ENCODE measurements at places on chromosomes 1 and 21.

DNA sequence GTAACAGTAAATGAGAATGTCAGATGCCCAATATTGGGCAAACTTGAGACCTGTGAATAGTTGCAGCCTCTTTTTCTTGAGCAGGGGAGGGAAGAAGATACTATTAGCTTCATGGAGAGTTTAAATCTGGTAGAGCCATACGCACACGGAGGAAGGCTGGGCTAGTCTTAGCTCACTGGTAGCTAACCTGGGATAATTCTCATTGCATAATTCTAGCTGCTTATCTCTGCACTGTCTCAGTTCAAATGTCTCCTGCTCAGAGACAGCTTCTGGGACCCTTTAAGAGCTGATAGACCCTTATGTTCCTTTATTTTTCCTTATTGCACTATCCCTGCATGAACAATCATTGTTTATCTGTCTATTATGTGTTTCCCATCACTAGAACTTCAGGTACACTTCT lies 8.4 kb downstream of the C1orf87 start:
- no peak for DNase-seq

DNA sequence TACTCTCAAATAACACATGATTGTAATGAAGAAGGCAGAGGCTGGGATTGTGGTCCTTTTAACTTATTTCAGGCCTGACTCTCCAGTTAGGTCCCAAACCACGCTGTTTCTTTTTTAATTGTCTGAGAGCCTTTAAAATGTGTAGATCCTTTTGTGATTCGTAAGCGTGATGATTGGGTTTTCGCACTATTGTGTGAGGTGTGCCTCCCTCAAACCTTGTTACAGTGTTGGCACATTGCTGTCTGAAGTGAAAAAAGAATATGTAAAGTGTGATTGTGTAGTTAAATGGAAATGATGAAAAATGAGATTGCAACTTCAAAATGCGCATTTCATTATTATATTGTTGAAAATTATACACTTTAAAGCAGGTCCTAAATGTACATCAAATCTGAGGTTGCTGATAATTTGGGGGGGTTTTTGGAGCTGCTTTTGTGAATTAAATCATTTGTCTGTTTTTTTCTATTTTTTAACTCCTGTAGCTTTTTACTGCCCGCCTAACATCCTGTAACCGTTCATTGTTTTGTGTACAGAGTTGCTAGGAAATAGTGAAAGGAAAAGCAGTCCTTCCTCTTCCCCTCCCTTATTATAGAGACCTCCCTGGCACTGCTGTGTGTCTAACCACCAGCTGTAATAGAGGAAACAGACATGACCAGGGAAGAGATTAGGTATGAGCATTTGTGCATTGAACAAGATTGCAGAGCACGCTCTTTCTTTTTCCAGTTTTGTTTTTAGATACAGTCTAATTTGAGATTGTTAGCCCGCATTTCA lies 43.3 kb downstream of the IARS2 start:
- DNase-seq, result no peak

DNA sequence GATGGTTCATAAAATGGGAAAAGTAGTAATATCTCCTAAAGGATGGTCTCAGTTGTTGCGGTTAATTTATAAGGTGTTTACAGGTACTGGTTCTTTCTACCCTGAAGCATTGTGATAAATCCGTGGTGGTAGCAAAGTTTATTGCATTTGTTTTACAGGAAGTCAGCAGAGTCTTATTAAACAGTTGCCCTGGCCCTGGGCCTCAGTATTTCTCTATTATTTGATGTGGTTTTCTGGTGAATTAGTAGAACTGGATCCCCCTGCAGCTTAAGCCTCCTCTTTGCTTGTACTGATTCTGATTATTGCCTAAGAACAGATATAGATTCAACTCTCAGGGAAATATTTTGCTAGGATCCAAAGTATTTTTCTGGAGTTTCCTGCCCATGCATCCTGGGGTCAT lies 76.4 kb upstream of the CD55 start:
- DNase-seq, result no peak

- DNase-seq, result no peak
These were observed 24.7 kb downstream of the ADAMTS1 start for GRCh38 chr21:26820509-26820908.

- DNase-seq, result no peak
These were observed 91.9 kb downstream of the IGSF21 start for GRCh38 chr1:18199462-18199861.

- no peak for DNase-seq
These were observed 77.9 kb downstream of the POFUT2 start for GRCh38 chr21:45209685-45210284.

DNA sequence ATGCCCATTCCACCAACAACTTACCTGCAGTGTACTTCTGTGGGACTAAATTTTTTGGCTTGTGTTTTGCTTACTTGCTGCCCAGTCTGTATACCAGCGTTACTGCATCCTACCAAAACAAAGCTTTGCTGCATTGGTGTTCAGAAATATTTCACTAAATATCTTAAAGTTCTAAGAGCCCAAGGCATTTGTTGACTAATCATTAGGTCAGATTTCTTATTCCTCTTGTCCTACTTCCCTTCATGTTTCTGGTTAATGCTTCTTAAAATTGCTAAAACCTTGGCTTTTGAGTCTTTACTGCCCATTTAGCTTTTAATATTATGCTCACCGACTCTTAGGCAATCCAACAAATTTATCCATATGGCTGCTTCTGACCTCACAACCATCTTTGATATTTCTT lies 161.8 kb downstream of the DPYD start:
- no peak for DNase-seq

DNA sequence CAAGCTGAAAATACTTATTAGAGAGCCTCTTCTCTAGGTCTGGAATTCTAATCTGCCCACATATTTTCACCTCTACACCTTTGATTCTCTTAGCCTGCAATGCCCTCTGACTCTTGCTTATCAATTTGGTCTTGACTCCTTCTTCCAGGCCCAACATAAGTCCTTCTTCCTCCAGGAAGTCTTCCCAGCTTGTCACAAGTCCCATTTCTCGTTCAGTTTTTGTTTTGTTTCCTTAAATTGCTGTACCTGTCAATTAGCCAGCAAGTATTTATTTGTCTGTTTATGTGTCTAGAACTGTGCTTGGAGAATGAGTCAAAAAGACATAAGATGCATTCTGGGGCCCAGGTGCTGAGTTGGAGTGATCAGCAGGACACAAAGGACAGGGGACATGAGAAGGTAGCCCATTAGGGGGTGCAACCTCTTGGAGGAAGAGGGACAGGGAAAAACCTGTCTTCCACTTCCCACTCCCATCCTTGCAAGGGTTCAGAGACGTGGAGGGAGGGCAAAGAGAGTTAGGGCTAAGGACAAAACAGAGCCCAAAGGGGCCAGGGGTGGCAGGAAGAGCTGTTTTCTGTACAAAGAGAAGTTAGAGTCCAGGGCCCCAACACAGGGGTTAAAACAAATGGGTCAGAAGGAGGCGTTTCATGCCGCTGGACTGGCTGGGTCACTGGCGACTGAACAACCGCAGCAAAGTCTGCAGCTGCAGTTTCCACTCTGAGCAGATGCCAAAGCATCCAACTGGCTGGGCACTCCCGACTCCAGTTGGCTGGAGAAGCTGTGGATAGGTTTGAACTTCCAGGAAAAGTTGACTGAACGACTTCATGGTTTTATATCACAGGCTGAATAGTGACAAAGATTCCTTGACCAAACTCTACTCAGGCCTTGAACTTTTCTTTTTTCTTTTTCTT lies 10.7 kb upstream of the CNR2 start:
- DNase-seq, result no peak

GRCh38 chr1:179447489-179447888 lies 81.7 kb downstream of the AXDND1 start:
- DNase-seq, result no peak

DNA sequence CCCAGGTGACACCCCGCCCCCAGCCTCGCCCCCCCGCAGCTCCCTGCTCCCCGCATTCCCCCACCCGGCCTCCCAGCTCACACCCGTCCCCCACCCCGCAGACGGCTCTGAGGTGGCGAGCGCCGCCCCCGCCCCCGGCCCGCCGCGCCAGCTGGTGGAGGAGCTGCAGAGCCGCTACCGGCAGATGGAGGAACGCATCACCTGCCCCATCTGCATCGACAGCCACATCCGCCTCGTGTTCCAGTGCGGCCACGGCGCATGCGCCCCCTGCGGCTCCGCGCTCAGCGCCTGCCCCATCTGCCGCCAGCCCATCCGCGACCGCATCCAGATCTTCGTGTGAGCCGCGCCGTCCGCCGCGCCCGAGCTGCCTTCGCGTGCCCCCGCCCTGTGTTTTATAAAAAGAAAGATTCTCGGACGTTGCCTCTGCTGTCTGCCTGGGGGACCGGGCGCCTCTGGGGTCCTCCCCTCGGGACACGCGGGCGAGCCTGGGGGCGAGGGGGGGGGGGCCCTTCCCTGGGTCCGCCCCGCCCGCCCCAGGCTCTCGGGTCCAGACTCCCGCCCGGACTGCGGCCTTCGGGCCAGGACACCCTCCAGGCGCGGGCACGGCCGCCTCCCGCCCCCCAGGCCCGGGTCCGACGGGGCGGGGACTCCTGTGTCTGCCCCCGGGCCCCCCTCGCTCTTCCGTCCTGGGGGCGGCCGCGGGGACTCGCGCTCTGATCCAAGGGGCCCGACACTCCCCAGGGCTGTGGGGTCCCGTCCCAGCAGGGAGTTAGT lies 1.6 kb upstream of the MMP23B start:
- DNase-seq, result peak; percentile 52

DNA sequence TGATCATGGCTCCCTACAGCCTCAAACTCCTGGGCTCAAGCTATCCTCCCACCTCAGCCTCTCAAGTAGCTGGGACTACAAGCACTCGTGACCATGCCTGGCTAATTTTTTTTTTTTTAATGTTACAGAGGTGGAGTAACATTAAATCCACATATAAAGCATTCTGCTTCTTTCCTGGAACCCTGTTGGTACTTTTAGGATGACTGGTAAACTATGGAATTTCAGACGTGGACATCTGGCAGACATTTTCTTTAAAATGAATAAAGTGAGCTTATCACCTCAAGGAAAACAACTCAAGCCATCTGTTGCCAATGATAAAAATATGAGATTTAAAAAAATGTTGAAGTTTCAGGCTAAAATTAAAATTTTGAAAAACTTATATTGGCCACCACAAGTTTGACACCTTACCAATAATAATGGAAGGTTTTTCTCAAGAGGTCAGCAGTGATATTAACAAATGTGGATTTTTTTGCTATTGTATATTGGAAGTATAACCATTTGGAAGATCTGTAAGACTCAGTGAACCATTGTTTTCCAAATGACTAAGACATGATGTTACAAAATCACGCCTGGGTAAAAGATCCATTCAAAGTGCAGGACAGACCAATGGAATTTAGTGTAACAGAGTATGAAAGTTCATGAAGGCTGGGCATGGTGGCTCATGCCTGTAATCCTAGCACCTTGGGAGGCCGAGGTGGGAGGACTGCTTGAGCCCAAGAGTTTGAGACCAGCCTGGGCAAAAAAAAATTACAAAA lies 52.7 kb upstream of the EIF4G3 start:
- DNase-seq, result no peak

DNA sequence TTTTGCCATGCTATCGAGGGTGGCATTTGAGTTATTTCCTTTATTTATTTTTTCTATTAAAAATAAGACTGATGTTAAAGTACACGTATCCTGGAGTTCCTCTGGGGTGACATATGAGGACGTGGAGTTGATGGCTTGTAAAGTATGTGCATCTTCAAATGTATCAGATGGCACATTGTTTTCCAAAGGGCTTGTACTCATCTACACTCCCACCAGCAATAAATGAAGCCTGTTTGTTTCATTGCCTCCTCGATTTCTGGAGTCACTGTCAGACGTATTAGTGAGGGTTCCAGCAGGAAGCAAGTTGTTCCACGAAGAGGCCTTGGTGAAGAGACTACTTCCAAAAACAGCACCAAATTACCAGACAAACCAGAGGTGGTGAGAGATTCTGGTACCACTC lies 423.9 kb downstream of the NPHP4 start:
- DNase-seq, result no peak

- DNase-seq, result no peak
These were observed 18.3 kb upstream of the PLEKHA6 start for GRCh38 chr1:204377800-204378668.

- no peak for DNase-seq
These were observed 99.1 kb downstream of the PPIAL4G start for GRCh38 chr1:148383966-148384365.

DNA sequence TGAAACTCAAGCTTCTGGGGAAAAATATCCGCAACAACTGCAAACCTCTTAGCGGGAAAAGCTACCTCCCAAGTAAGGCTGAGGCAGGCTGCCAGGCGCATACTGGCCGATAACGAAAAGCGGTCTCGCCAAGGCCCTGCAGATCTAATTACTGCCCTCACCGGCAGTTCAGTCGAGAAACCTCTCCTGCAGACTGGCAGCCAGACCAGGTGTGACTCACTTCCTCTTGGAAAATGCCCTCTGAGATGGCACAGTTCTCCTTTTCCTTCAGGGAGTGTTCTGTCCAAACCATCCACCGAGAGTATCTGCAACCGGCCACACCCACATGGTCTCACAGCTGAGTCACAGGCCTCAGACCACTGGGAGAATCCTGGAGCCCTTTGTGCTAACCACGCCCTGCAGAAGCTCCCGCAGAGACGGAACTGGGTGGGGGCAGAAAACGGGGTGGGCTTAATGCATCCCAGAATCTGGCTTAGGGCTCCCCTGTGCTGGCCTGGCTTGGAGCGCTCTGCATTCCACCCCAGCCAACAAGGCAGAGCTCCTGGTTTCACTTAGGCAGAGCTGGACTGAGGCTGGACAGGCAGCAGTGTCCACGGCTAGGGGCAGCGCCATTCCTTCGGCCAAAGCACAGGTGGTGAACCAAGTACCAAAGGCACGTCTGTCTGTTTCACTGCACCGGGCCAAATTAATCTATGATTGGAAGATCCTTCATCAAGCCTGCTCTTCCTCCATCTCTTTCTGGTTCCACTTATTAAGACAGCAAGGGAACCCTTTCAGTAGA lies 1.2 kb downstream of the S100A10 start:
- no peak for DNase-seq

DNA sequence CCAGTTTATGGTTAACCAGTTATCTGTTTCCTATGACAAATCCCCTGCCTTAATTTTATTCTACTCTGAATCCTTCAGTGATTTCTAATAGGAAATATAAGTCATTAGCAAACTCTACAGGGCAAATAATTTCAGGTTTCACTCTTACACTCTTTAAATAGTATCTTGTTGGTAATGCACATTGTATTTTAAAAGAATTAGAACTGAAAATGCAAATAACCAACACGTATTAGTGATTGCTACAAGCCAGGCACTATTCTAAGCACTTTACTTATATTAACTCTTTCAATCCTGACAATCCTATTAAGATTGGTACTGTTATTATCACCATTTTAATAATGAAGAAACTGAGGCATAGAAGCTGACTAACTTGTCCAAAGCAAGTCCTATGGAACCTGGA lies 48.3 kb upstream of the LHX8 start:
- DNase-seq, result no peak

DNA sequence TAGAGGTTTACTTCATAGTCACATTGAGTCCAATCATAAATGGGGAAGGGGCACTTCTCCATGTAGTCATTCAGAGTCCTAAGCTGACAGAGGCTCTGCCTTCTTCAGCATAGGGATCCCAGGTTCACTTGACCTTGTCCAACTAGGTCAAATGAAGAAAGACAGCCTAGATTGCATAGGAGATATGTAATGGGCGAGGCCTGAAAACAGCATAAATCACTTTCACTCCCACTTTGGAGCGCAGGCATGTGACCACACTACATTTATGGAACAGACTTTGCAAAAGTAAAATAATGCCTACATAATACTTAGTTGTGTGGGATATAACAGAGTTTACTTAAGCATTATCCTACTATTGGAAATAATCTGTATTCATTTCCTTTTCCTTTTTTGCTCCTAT lies 51.7 kb downstream of the HOOK1 start:
- no peak for DNase-seq

GRCh38 chr1:9088807-9089206 lies 19.4 kb upstream of the SLC2A5 start:
- DNase-seq, result no peak
